ENCODE measurements at places on chromosomes 13 and 19.
A peak's percentile ranks its signal among the peaks of the same experiment; 100 is the strongest.

- DNase-seq: peak; percentile 55
These were observed 907 bp downstream of the KDELR1 start for GRCh38 chr19:48390188-48391099.

DNA sequence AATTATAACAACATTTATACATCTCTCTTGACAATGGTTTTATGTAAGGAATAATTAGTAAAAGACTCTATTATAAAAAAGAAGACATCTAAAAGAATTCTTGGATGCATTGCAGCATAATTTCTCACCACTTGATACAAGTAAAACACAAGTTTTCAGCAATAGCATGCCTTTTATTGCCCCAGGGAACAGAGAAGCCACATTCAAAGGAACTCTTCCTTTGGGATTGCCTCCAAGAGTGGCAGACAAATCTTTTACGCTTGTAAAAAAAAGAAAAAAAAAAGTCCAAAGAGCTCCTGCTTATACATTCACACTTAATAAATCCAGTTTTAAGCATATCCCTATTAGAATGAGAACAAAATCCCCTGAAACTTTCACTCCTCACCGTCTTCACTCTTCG, 2357.8 kb upstream of the PCDH20 start:
- no peak for DNase-seq

GRCh38 chr13:33872005-33872351, 54.0 kb downstream of the RFC3 start:
- no peak for DNase-seq

DNA sequence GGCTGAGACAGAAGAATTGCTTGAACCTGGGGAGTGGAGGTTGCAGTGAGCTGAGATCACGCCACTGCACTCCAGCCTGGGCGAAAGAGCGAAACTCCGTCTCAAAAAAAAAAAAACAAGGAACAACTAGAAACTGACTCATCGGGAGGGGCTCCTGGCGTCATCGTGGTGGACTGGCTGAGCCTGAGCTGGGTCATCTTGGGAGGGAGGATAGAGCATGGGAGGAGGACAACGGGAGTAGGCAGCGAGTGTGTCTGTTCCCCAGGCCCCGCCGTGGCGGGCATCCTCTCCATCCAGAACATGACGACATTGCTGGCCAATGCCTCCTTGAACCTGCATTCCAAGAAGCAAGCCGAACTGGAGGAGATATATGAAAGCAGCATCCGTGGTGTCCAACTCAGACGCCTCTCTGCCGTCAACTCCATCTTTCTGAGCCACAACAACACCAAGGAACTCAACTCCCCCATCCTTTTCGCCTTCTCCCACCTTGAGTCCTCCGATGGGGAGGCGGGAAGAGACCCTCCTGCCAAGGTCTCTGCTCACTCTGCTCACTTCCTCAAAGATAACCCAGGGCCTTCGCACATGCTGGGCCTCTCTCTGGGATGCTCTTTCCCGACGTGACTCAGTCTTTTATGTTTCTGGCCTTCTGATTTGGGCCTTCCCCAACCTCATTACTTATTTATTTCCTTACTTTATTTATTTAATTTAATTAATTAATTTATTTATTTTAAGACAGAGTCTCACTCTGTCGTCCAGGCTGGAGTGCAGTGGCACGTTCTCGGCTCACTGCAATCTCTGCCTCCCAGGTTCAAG, 16.6 kb downstream of the DDX39A start:
- no peak for DNase-seq

All from activated T-helper 2 cell treated with anti-CD3 and anti-CD28 coated beads, Interferon-gamma antibody, Interleukin-2, Interleukin-4, amounts not matched to agents 10 μg/mL and 5 μg/mL and 100 μg/mL, durations not matched to agents 14 hours and 24 hours and 36 hours (primary cell).